ENCODE measurements at places on chromosomes 1 and 21. TPM values are rescaled to one million over a fixed set of nuclear protein-coding genes. Genes with fewer than 3 reads are reported as not detected.

The LIPI gene
- not detected for total RNA-seq

The TSSK3 gene
- total RNA-seq = not detected

The TRPM2 gene
- total RNA-seq = 8.1 TPM

The CNTN2 gene
- not detected for total RNA-seq
